ENCODE measurements at places on chromosomes 7 and 10.

DNA sequence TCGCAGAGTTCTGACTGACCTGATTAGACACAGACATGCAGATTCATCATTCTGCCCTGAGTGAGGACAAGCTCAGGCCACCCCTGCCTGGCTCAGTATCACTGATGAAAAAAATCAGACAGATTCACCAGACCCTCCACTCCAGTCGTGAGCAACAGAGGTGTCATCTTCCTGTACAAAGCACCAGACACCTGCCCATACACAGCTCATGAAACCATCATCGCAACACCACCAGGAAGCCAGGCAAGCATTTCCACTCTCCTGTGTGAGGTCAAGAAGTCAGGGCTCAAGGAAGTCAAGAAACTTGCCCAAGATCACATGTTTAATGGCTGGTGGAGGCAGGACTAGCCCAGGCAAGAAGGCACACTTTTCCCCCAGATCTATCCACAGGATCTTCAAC lies 163.0 kb downstream of the CALN1 start:
- DNase-seq, result no peak

GRCh38 chr7:105352018-105352612 lies 36.6 kb downstream of the SRPK2 start:
- DNase-seq, result peak; percentile 75

GRCh38 chr10:49001870-49002672 lies 62.4 kb upstream of the LRRC18 start:
- no peak for DNase-seq

- no peak for DNase-seq
Observed at GRCh38 chr7:68041554-68041953, 1044.9 kb downstream of the TYW1 start.

GRCh38 chr7:909358-910329 lies 33.3 kb downstream of the GET4 start:
- DNase-seq, result peak; percentile 81

- DNase-seq, result no peak
Observed at GRCh38 chr7:117068511-117069145, 115.3 kb downstream of the ST7 start.

Measured in activated CD8-positive, alpha-beta memory T cell treated with anti-CD3 and anti-CD28 coated beads for 24 hours (primary cell).